ENCODE measurements at places on chromosomes 16 and 17.

DNA sequence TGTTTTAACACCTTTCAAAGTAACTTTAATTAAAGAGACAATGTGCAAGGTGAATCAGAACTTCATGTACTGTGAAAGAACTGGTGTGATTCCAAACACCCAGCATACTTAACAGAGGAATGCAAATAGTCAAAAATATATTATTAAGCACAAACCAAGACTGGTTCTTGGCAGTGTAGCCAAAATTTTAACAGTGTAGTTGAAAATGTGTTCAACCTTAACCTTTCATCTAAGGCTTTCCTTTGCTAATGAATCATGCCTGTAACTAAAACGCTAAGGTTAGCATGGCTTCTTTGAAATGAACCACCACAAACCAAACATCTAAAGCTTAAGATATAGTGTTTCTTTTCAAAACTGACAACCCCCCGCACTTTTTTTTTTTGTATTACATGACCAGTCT is 146.3 kb upstream of the AXIN2 start:
- DNase-seq: no peak

GRCh38 chr17:77420095-77420803 is 279.5 kb downstream of the SEC14L1 start:
- peak; percentile 42 for DNase-seq

- no peak for DNase-seq
Measured at GRCh38 chr17:80413771-80414507, 1.0 kb upstream of the ENDOV start.

- peak; percentile 82 for DNase-seq
Measured at GRCh38 chr17:66540131-66540781, 237.8 kb downstream of the PRKCA start.

DNA sequence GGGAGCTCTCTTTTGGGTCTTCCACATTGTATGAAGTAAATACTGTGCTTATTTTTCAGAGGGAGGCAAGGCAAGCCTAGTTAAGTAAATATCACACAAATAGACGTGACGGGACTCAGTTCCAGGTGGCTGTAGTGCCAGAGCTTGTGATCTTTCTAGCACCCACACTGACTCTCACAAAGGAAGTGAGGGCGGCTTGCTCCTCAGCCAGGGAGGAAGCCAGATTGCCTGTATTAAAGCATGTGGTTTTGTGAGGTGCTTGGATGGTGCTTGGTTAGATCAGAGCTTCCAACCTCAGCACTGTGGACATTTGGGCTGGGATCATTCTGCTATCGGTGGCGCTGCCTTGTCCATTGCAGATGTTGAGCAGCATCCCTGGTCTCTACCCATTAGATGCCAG is 80.1 kb downstream of the VAT1L start:
- no peak for DNase-seq

- no peak for DNase-seq
Measured at GRCh38 chr17:71625330-71625729, 495.5 kb upstream of the SOX9 start.

DNA sequence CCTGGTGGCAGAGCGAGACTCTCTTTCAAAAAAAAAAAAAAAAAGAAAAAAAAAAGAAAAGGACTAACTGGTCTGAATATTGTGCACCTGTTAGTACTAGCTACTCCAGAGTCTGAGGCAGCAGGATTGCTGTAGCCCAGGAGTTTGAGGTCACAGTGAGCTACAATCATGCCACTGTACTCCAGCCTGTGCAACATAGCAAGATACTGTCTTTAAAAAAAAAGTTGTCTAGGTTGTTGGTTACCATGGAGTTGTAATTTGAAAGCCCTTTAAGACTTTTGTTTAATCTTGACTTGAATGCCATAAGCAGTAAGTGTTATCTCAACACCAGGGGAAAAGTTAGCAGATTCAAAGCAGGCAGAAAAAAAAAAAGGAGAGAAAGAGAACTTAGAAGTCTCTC is 10.9 kb upstream of the C16orf54 start:
- peak; percentile 36 for DNase-seq

All from cardiac fibroblast (primary cell).